ENCODE measurements at places on chromosomes 4 and X.

- DNase-seq, result peak; percentile 91
Measured at GRCh38 chr4:5051278-5052203, at the start of gene STK32B. Gene STK32B, plus strand, starts transcription at chr4:5051480.

GRCh38 chrX:19772822-19773628, 114.4 kb downstream of the SH3KBP1 start:
- no peak for DNase-seq

- DNase-seq, result no peak
Measured at GRCh38 chrX:105653891-105654290, 168.4 kb upstream of the NRK start.

GRCh38 chr4:78710536-78710935, 65.6 kb upstream of the BMP2K start:
- DNase-seq, result no peak

DNA sequence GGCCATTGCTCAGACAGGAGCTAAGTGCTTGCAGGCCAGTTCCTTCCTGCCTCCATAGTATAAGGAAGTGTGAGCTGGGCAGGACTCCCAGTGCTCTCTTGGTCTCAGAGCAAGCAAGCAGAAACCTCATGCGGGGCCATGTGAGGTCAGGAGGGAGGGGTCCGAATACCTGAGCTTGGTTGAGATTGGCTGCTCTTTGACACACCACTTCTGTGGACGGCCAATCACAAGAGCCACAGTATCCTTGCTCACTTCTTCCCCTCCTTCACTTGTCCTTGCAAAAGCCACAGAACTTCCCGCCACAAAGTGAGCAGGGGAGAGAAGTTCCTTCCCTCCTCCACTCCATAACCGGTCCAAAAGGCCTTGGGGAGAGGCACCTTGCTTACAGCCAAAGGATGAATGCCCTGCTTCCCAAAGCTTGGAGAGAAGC, 56.7 kb downstream of the PRPS1 start:
- peak; percentile 90 for DNase-seq

- DNase-seq, result no peak
Measured at GRCh38 chr4:41217374-41217773, 3.0 kb upstream of the APBB2 start.

GRCh38 chr4:79047316-79047715, 108.1 kb upstream of the PAQR3 start:
- DNase-seq, result no peak

DNA sequence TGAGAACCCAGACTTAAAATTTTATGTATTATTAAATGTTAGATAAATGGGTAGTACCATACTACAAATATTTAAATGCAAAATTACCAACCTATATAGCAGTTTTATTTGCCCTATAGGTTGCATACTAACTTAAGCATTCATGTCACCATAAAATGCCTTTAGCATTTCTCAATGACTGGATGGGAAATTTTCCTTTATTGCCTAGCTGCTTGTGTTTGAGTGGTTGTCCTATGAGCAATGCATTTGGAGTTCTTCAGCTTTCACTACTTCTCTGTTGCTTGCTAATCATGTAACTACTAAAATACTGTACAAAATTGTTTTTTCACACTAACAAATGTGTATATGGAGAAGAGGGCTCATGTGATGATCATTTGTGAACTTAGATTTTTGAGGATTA, 44.2 kb upstream of the CEP135 start:
- no peak for DNase-seq

GRCh38 chrX:103573202-103573601, 12.1 kb upstream of the TCEAL4 start:
- DNase-seq, result no peak

DNA sequence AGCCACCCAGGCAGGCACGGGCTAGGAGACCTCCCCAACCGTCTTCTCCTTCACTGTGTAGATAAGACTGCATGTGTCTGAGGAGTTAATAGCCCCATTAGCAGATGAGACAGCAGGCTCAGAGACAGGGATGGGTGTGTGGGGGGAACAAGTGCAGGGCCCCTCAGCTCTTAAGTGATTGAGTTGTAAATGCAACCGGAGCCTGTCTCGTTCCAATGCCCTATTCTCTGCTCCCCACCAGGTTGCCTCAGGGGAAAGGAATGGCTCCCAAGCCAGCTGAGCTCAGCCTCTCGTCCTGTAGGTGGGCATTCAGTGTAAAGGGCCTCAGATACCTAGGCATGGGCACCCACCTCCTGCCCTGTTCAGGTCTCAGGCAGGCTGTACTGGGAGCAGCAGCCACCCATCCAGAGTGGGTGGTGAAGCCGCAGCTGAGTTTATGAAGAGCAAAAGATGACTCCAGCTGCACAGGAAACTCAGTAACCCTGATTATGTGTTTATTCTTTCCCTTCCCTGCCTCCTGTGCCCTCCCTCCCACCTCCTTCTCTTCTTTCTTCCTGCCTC, 87.3 kb downstream of the PJA1 start:
- peak; percentile 34 for DNase-seq

DNA sequence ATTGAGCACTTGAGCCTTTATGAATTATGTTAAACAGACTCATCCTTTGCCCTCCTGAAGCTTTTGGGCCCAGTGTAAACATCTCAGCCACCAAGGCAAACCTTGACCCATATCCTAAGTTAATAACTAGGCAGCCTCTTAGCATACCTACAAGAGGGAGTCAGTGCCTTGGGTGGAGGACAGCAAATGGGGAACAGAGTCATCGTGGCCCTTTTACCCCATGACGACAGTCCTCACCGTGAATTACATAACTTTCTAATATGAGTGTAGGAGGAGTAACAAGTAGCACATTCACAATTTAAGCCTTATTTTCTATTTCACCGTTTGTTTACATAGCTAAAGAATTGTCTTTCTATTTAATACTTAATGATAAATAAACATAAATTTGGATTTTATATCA, 16.8 kb downstream of the CLDN22 start:
- DNase-seq, result no peak

DNA sequence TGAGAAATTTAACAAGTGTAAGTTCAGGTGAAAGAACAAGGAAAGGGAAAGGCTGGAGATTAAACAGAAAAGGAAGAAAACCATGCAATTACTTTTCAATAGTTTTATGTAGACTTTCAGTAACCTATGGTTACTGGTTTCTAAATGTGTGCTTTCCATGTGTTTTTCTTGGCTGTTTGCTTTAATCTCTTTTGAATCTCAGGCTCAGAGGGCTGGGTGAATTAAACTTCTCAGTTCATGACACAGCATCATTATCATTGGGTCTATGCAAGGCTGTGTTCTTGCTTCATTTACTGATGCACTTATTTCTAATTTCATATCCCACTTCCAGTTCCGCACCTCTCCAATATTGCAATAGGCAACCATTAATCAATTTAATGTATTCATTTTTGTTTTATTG, 266.5 kb upstream of the UGT8 start:
- DNase-seq, result no peak

DNA sequence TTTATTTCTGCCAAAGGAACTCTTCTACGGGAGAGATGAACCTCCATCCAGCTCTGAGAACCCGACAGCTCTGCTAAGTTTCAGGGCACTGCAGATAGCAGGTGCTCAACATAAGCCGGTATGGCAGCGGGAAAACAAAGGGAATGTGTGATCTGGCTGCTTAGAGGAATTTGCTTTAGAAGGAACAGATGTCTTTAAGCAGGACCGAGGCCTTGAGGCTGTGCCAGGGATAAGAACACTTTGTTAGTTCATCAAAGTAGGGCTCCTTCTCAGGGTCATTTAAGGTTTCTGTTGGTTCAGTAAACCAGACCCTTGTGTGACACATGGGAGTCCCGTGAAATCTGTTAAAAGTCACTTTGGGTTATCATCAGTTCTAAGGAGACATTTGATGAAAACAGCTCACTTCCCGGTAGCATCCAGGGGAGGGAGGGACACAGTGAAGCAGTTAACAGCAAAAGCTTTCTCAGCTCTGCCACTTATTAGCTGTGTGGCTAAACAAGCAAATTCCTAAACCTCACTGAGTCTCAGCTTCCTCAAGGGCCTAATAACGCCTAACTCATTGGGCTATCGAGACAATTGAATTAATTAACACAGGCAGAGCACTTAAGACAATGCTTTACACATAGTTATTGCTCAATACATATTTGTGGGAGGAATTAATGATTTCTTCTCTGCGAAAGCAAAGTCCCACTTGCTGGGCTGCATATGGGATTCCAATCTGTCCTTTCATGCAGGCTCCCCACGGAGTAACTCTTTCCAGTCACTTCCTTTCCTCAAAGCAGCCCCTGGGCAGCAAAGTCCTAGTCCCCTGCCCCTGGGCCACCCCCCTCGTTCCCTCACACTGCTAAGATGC, 2.9 kb upstream of the FTSJ1 start:
- no peak for DNase-seq

GRCh38 chr4:46820154-46820553, 88.9 kb downstream of the COX7B2 start:
- DNase-seq, result no peak

GRCh38 chr4:168632301-168632725, 135.5 kb downstream of the PALLD start:
- DNase-seq, result no peak

- DNase-seq, result no peak
Measured at GRCh38 chr4:181517491-181517890, 725.7 kb upstream of the TENM3 start.

DNA sequence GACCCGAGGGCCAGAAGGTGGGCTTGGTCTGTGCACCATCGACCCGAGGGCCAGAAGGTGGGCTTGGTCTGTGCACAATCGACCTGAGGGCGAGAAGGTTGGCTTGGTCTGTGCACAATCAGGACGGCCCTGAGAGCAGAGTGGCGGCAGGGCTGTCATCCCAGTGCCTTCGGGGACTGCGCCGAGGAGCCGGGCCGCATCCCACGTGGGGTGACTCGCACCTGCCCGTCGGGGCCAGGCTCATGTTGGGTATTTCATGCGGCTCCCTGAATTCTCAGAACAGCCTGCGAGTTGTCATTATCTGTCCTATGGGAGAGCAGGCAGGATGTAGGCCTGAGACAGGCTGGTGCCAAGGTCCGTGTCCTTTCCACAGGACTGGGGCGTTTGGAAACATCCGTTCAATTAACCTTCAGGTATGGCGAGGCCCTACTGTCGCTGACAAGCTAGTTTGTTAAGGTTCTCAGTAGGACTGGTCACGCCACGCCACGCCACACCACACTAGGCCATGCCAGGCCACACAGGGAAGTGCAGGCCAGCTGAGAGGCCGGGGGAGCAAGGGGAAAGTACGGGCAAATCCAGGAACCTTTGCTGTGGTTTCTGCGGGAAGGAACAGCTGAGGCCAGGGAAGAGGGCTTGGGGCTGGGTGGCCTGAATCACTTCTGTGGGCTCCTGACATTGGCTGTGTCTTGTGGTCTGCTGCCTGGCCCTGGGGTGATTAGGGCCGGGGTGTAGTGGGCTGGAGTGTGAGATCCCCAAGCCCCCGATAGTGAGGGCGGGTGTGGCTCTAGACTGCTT, 182.9 kb downstream of the AFAP1 start:
- DNase-seq, result no peak

GRCh38 chr4:123583043-123583442, 186.4 kb downstream of the SPRY1 start:
- no peak for DNase-seq

- no peak for DNase-seq
Measured at GRCh38 chr4:138308356-138308755, 66.2 kb upstream of the SLC7A11 start.

GRCh38 chrX:30570505-30570904, 7.1 kb downstream of the TASL start:
- DNase-seq, result no peak

GRCh38 chrX:97159916-97160800, 276.4 kb downstream of the RPA4 start:
- DNase-seq, result no peak

GRCh38 chr4:152064753-152065152, 303.9 kb upstream of the GATB start:
- DNase-seq, result no peak

DNA sequence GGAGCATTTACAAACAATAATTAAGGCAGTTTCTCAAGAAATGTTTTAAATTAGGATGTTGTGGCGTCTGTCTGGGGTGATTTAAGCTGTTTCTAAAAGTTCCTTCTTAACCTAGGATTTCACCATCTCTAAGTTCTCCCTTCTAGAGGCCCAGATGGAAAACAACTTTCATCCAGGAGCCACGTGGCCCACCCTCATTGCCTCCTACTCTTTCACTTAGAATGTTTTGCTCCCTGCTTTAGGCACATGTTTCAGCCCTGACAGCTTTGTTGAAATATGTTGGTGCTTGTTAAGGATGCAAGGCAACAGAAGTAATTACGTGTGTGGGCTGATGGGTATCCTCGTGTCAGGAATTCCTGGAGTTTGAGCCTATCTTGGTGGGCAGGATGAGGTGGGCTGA, 131.3 kb downstream of the GUCY2F start:
- DNase-seq, result no peak

DNA sequence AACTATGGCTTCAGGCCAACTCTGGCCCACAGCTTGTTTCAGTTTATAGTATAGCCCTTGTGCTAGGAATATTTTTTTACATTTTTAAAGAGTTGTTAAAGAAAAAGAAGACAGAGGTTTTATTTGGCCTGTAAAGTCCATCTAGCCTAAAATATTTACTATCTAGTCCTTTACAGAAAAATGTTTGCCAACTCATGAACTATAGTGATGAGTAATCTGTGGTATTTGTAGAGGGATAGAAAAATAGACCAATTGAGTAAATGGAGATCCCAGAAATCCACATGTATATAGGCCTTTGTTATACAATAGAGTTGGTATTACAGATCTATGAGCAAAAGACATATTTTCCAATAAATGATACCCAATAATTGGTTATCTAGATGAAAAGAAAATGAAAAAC, 288.7 kb downstream of the PRDM5 start:
- no peak for DNase-seq

DNA sequence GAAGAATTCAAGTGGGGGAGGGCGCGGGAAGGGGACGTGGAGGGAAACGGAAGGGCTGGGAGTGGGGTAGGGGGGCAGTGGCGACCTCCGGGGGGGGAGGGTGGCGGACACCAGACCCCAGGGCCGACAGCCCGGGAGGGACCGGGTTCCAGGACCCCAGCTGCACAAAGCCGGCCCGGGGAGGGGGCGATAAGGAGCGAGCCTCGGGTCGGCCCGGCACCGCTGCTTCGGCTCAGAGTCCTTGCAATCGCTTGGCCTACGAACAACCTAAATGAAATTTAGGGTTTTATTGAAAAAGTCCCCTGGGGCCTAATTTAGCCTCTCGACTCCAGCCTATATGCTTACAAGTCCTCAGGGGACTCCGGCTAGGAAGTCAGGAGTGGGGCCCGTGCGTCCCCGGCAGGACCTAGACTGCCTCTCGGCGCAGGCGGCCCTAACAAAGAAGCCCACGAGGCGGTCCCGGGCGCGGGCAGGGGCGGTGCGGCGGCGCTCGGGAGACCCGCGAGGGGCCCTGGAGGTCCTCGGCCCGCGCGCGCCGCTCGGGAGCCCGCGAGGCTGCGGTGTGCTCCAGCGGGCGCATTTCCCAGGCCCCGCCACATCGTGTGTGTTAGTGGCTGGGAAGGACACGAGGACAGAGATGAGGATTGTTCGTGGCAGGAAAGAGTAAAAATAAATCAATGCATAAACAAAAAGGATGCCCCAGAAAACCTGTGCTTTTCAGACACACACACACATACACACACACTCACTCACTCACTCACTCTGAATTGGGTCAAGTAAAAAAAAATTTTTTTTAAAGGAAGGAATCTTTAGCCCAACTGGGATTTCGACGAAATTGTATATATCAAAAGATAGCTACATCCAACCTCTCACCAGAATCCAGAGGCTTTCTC, 70.0 kb downstream of the MGST2 start:
- peak; percentile 85 for DNase-seq

GRCh38 chrX:14946606-14947155, 73.5 kb downstream of the MOSPD2 start:
- no peak for DNase-seq

All from posterior vena cava (tissue), 2 donors.